Thymus (tissue), 14 donors: ENCODE measurements at places on chromosomes 5 and 9.

GRCh38 chr5:125969814-125970171 lies 453.4 kb upstream of the GRAMD2B start:
- H3K36me3 ChIP-seq: no peaks in the 10 kb centered on the region
- DNase-seq: no peak
- H3K4me3 ChIP-seq: no peak overlapping the region
- no peak overlapping the region for H3K27ac ChIP-seq

DNA sequence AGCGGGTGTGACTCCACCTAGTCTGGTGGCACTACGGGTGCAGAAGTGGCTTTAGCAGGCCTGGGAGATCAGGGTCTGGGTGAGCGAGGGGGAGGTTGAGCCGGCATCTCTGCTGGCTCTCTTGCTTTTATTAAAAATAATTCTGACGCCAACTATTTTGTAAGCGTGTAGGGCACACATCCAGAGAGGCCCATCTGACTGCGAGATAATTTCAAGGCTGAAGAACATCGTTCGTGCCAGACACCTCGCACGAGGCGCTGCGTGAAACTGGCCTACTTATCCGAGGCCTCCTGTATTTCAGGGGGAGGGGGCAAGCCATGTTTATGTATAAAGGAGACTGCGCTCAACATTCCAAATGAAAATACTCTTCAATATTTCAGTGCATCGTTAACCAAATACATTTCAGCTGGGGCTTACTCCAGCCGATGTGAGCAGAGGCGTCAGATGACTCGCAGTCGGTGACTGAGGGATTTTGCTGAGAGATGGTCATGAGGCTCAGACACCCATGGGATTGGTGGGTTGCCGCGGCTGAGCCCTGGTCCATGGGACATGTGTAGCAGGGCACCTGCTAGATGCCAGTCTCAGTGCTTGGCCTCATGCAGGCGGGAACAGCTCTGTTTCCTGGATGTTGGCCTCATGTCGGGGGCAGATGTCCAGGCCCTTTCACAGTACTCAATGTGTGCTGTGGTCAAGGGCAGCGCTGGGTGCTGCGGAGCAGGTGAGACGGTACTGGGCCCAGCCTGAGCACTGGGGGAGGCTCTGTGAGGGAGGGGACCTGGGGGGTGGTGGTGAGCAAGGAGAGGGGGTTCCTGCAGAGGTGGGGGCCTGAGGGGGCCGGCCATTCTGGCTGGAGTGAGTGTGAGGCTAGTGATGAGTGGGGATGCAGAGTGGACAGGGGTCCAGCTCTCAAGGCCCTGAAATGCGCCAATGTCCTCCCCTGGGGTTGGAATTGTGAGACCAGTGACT lies 201.5 kb downstream of the DAB2IP start:
- H3K36me3 ChIP-seq: no peaks in the 10 kb centered on the region
- no peaks in the 10 kb centered on the region for H3K27me3 ChIP-seq
- H3K4me3 ChIP-seq: no peak overlapping the region
- no peaks in the 10 kb centered on the region for H3K4me1 ChIP-seq
- DNase-seq: no peak
- no peak overlapping the region for H3K27ac ChIP-seq

DNA sequence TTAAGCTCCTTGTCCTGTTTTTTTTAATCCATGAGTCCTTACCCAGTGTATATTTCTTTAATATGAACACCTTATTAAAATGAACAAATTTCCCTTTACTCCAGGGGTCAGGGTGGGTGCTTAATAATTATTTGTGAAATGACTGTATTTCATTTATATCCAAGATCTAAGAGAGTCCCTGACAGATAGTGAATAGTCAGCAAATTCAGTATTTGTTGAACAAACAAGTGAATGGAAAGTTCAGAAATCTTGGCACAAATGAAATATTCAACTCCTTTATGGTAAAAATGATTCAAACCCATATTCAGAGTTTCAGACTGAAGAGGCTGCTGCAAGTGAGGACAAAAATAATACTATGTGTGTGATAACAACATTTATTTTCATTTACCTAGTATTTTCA lies 59.9 kb downstream of the ASTN2 start:
- no peaks in the 10 kb centered on the region for H3K27me3 ChIP-seq
- H3K4me1 ChIP-seq: no peaks in the 10 kb centered on the region
- H3K4me3 ChIP-seq: no peak overlapping the region

DNA sequence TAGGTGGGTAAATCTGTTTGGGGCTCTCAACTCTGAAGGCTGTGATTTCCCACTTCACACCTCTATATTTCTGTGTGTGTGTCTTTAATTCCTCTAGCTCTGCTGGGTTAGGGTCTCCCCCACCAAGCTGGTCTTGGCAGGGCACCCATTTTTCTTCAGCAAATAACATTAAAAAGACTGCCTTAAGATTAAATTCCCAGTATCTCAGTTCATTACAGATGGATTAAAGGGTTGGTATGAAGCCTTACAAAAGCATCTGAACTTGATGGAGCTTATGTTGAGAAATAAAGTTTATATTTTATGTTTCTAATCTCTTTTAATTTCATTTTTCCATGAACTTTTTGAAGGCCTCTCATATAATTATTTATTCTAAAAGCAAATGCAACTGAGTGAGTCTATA lies 11.7 kb downstream of the PCAT7 start:
- H3K36me3 ChIP-seq: no peaks in the 10 kb centered on the region
- no peaks in the 10 kb centered on the region for H3K27me3 ChIP-seq
- no peaks in the 10 kb centered on the region for H3K4me1 ChIP-seq
- no peak for DNase-seq

- DNase-seq: no peak
- no peaks in the 10 kb centered on the region for H3K36me3 ChIP-seq
- H3K27ac ChIP-seq: no peak overlapping the region
- H3K4me1 ChIP-seq: no peaks in the 10 kb centered on the region
Observed at GRCh38 chr5:2196416-2196815, 313.7 kb upstream of the IRX4 start.
